ENCODE measurements at places on chromosomes 16 and 17.

DNA sequence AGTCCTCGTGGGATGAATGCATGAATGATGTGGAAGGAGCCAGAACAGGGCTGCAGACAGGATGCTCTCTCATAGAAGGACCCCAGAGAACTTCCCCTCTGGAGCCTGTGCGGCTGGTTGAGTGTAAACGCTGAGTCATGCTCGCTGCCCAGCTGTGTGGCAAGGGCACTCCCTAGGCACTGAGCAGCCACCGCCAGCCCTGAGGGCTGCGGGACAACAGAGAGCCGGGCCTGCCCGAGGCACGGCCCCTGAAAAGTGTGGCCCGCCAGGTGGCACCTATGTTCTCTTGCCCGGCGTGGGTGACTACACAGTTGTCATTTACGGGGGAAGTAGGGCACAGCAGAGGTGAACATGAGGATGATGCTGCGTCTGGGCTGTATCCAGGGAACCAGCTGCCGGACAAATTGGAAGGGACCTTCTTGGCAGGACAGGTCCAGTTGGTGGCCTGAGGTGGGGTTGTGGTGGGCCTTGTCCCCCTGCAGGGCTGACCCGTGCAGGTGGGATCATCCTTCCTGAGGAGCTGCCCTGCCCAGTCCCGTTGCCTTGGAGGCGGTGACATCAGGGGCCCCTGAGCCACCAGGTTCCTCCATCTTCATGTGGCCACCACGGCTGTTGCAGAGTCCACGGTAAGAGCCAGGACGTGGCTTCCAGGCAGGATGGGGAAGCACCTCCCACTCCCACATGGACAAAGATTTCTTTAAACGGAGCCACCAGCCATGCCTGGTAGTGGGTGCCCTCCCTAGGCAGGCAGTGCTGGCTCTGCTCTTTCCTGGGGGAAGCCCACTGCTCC is 94.8 kb upstream of the CBX4 start:
- no peak for DNase-seq

- DNase-seq: no peak
Observed at GRCh38 chr16:1331712-1332617, 1.5 kb upstream of the BAIAP3 start.

GRCh38 chr16:76943921-76944320 is 247.1 kb upstream of the MON1B start:
- no peak for DNase-seq

- DNase-seq: no peak
Observed at GRCh38 chr16:20648436-20648835, 49.0 kb downstream of the ACSM1 start.

DNA sequence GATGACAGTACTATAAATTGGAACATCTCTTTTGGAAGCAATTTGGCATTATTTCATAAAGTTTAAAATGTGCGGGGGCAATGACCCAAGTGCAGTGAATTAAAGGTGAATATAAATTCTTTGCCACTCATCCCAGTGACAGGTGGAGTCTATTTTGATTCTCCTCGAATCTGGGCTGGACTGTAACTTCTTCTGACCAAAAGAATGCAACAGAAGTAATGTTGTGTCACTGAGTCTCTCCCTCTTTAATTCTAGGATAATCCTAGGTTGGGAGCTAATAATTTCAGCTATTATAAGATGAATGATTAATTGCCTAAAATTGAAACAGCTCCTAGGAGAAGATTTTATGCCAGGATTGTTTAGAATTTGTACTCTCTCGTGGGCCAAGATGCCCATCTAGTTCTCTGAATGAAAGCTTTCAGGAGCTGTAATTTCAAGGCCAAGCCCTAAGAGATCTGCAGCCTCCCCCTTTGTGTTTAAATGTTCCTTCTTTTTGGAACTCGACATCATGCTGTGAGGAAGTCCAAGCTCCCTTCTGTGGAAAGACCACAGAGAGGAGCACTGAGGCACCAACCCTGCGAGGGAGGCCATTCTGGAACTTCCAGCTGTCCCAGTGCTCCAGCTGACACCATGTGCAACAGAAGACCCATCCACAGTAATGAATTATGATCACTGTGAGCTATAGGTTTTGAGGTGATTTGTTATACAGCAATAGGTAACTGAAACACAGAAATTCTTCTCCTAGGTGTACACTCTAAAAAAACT is 208.1 kb downstream of the COPRS start:
- no peak for DNase-seq

DNA sequence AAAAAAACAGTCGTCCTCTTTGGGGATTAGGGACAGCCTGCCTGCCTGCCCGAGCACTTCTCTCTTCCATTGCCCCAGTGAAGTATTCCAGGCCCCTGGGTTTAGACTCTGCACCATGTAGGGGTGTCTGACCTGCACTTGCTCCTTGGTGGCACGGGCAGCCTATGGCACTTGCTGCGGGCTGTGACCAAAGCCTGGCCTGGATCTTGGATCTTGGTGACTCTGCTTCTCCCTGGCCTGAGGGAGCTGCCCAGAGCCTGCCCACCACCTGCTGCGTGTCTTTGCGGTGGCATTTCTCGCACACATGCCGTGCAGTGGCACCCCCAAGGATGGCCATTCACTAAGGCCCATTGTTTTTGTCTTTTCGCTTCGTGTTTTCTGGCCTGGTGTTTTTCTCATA is 6.1 kb upstream of the STH start:
- DNase-seq: no peak

DNA sequence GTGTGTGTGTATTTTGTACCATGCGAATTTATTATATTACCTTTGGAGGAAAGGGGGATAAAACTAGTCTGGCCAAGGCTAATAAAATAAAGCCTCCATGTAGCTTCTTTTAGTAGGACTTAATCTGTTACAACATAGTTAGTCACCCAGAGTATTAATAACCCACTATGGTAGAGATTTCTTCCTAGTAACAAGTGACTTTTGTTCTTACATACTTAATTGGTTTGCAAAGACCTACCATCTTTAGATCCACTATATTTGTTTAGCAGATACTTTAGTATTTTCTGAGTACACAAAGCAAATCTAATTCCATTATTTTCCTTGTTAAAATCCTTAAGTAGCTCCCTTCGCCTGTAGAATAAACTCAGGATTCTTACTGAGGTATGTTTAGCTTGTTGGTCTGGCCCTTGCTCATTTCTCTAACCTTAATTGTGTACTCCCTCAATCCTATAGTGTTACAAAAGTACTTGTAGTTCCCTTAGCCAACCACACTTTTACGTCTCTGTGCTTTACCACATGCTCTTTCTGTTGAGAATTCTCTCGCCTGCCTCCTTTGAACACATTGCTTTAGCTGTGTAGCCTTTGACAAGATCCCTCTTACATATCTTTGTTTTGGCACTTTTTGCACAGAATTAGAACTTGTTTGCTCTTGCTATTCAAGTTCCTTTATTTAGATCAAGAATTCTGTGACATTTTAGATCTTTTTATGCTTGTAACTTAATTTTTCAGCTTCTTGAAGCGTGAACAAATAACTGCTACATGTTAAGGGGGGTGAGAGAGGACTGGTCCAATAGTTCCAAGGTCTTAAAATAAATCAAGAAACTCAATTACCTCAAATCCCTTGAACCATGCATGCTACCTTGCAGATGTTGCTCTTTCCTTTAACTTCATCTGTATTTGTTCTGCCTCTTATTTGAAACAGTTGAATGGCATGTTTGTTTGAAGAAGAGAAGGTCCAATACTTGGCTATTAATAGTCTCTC is 23.8 kb downstream of the CLTC start:
- DNase-seq: no peak

- DNase-seq: no peak
Observed at GRCh38 chr17:4534928-4535666, 20.1 kb downstream of the MYBBP1A start.

GRCh38 chr17:59402760-59403159 is 71.3 kb downstream of the YPEL2 start:
- no peak for DNase-seq

DNA sequence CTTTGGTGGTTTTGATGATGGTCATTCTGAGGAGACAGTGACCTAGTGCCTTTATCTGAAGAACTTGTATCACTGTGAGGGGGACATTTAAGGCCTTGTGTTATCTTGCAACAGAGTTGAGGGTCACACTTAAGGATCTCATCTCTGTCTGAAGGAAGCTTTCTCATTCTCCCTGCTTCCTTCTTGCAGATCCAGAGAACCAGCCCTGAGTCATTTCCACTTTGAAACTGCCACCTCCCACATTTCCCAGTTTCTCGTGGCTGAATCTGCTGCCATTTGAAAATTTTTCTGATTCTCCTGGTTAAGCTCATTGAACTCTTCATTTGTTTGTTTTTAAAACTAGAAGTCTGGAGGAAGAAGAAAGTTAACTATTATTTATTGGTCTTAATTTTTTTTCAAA is 190.2 kb upstream of the CDH11 start:
- no peak for DNase-seq

GRCh38 chr16:72108353-72109102 is 14.9 kb downstream of the DHX38 start:
- DNase-seq: no peak

GRCh38 chr17:82970818-82971590 is 108.4 kb upstream of the METRNL start:
- no peak for DNase-seq

GRCh38 chr16:10579965-10580882 is at the start of gene EMP2:
EMP2 (minus strand) TSS chr16:10580598; CDS start chr16:10547617, 32,981 bp downstream.
- DNase-seq: no peak

- no peak for DNase-seq
Observed at GRCh38 chr16:3872216-3872895, 8.2 kb downstream of the CREBBP start.

DNA sequence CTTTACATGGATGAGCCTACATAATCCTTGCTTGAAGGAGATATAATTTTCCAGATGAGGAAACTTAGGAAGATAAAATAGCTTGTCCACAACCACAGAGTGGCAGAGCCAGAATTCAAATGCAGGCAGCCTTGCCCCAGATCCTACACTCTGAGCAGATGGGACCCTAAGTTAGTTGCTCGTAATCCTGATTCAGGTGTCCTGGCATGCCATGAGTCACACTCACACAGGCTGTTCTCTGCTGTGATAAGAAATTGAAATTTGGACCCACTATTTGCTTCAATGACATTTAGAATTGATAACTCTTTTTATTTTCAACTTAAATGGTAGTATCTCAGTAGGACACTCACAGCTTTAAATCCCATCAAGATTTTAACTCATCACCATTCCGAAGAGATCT is 150.7 kb upstream of the CACNG5 start:
- DNase-seq: no peak

DNA sequence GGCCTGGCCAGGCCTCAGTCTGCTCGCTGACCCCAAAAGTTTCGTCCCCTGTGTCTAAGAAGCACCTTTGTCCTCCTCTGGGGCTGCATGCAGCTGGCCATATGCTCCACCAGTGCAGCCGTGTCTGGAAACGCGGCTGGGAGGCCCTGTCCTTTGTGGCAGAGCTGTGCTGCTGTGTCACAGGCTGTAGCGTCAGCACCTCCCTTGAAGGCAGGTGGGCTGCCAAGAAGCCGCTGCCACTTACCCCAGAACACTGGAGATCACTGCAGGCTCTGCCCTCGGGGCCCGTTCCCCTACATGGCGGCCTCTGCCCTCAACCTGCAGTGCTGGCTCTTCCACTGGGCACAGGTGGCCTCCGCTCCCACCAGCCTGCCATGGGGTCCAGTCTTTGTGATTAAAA is 15.7 kb upstream of the MC1R start:
- no peak for DNase-seq

DNA sequence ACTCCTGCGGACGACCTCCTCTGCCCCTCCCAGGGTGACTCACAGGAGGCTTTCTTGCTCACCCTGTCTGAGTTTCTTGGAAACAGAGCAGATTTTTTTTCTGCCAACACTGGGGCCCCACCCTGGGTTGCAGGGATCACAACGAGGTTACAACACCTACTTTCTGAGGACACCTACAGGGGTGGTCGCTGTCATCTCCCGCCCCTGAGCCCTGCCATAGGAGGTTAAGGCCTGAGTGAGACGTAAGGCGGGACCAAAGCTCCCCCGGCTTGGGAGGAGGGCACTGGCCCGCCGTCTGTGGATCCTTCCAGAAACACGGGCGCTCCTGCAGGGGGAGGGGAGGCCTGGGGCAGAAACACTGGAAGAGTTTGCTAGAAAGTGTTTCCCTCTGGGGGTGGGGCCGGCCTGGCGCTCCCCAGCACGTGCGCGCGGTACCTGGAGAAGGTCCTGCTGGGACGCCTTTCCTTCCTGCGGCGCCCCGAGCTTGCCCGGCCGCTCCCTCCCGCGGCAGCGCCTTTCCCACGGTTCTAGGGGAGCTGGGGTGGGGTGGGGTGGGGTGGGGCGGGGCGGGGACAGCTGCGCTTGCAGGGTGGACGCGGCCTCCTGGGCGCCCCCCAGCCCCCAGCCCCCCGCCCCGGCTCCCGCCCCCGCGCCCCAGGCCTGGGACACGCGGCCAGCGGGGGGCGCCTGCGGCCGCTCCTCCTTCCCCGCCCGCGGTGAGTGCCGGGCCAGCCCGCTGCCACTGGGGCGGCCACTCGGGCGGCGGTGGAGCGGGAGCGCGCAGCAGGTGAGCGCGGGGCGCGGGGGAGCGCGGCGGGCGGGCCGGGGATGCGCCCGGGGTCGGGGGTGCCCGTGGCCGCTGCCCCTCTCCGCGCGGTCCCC is 20.7 kb upstream of the ADCY7 start:
- DNase-seq: no peak

GRCh38 chr17:78573955-78574354 is 3.2 kb downstream of the DNAH17 start:
- DNase-seq: no peak

DNA sequence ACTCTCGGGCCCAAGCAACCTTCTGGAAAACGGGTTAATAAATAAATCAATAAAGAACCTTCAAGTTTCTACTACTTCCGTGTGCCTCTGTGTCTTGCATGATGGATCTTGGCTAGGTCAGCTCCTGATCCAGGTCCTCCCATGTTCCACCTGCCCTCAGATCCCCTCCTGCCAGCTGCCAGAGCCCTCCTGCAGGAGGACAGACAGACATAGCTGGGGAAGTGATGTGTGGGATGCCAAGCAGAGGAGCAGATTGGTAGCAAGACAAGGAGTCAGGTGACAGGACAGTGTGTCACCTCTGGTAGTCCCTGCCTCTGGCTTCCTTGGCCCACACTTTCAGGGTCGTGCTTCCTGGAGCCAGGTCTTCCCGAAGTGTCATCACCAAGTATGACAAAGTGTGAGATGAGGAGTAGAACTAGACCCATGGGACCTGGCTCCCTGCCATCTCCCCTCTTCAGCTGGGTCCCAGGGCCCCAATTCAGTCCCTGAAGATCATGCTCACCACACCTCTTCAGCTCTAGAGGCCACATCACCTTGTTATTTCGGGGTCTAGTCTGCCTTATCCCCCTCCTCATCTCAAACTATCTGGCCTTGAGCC is 1.0 kb upstream of the EPN3 start:
- DNase-seq: no peak

DNA sequence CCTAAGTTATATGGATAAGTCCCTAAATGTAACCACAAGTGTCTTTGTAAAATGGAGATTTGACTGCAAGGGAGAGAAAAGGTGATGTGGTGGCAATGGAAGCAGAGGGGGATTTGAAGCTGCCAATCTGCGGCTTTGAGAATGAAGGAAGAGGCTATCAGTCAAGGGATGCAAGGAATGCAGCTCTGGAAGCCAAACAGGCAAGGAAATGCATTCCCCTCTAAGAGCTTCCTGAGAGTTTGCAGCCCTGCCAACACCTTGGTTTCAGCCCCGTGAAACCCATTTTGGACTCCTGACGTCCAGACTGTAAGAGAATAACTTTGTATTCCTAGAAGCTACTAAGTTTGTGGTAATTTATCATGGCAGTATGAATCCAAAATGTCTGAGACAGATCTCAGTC is 167.3 kb upstream of the MPHOSPH6 start:
- no peak for DNase-seq
